Stimulated activated CD4-positive, alpha-beta T cell treated with anti-CD3 and anti-CD28 coated beads, Interleukin-15, amount 100 ng/mL, for 1 hour (primary cell): ENCODE measurements at places on chromosomes 6 and 20.

- no peak for DNase-seq
Observed at GRCh38 chr6:4615891-4616290, 160.3 kb upstream of the CDYL start.

DNA sequence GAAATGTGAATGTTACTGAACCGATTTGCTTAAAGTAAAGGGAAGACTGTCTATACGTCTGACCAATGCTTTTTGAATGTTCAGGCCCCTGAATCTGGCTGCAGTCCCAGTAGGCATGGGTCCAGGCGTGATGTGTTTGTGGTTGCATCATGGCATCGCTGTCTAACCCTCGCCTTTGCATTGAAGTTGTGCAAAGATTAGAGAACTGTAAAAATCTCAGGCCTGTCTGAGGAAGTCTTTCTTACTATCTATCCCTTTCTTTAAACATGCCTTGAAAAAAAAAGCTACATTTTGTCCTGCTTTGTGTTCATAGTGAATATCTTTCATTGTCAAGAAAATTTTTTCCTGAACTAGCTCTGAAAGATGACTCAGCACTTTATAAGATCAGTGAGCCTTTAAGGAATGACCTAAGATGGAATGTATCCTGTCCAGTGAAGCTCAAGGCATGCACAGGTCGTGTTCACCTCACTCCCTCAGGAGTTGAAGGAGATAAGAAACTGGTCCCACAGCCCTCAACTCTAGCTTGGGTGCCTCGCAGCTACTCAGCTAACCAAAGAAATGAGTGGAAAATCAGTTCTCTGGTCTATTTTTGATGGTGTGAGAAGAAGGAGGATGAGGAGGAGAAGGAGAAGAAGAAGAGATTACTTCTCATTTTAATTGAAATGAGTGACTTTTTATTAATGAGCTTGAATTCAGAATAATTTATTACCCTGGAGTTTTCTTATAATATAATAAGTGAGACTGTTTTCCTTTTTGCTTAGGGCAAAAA lies 48.6 kb downstream of the TPD52L1 start:
- no peak for DNase-seq

DNA sequence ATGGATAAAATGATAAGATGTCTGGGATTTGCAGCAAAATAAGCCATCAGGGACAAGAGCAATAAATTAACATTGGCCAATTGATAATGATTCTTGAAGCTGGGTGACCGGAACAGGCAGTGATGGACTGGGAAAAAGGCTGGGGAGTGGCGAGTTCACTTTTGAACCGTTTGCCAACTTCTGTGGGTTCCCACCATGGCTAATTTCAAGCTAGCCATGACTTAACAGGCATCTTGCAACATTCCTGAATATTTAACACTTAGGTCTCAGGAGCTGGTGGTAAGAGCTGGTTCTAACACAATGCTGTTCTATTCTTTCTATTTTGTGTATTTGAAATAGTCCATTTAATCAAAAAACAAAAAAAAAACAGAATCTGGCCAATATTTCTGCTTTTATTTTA lies 37.6 kb upstream of the CD83 start:
- no peak for DNase-seq

DNA sequence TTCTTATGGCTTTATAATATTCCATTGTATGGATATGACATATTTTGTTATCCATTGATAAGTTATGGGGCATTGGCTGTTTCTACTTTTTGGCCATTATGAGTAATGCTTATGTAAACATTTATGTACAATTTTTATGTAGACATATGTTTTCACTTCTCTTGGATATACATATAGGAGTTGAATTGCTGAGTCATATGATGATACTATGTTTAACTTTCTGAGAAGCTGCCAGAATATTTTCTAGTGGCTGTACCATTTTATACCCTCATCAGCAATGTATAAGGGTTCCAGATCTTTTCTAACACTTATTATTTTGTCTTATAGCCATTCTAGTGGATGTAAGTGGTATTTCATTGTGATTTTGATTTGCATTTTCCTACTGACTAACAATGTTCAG lies 23.1 kb downstream of the OTOR start:
- DNase-seq, result no peak

GRCh38 chr6:92967362-92967761 lies 452.0 kb downstream of the EPHA7 start:
- no peak for DNase-seq
